ENCODE measurements at places on chromosomes 12 and 14.
A peak's percentile ranks its signal among the peaks of the same experiment; 100 is the strongest.

DNA sequence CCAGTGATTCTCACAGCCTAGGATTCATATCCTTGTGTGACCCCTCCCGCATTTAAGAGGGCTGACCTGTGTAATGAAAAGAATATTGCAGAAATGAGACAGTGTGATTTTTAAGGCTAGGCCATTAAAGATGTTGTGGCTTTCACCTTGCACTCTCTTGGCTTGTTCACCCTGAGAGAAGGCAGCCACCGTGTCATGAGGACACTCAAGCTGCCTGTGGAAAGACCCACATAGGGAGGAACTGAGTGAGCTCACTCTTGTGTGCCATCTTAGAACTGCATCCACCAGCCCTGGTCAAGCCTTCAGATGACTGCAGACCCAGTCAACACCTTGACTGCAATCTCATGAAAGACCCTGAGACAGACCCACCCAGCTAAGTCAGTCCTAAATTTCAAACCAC lies 46.3 kb upstream of the TMPO start:
- no peak for DNase-seq

DNA sequence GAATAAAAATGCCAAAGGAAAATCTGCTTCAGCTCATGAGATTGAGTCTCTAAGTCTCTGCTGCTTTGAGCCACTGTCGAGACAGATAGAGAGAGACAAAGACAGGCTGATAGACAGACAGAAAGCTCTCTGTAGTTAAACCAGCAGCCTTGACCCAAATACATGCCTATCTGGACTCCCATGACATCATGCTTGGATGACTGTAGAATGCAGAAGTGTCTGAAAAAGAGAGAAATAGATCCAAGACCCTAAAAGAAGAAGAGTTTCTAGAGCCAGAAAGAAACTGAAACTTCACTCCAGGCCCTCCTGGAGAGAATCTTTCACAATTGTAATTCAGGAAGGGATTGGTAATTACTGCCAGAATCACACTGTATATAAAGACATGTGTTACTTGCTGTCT lies 122.6 kb upstream of the PLXNC1 start:
- DNase-seq = no peak

DNA sequence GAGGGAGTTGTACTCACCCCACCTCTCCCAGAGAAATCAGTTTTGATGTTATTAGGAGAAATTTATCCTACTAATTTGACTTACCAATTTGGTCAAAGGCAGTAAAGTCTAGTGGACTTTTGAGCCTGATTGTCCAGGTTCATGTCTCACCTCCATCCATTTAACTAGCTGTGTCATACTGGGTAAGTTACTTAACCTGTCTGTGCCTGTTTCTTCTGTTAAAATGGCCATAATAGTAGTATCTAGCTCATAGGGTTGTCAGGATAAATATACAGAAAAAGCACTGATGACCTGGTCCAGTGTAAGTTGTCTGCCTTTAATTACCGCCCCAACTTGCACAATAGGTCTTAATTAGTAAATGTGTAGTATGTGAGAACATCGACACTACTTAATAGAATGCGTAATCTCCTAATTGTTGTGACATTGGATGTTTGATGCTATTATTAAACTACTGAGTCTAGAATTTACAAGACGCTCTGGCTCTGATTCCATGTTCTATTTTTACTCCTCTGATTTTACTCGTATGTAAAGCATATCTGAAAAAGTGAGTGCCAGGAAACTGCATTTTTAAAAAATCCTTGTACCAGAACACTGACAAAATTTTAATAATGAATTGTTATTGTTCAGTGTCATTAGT lies 1.5 kb downstream of the RAB21 start:
- DNase-seq = no peak

DNA sequence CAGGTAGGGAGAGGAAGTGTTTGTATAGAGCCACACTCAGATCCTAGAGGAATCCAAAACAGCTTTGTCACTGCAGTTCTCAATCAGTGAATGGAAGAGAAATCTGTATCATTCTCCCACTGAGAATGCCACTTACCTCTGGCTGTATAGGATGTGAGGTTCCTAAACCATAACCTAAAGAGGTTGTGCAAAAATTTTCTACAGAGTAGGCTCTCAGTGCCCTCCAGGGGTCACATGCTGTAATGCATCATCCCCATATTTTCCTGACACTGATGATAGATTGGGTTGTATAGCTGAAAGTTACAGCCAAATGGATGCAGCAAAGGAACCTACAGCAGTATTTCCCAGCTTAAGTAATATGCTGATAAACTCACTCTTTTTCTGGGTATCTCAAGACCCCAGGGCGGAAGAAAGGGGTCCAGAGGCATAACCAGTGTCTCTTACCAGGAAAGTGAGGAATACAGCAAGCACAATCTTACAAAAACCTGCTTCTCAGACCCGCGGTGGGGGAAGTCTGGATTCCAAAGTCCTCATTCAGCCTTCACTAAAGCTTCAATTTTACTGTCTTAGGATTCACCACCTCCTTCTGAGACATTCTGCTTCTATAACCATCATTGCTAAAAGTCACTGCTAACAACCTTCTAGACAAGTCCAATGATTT lies 3.8 kb downstream of the BCDIN3D start:
- DNase-seq = peak; percentile 51

DNA sequence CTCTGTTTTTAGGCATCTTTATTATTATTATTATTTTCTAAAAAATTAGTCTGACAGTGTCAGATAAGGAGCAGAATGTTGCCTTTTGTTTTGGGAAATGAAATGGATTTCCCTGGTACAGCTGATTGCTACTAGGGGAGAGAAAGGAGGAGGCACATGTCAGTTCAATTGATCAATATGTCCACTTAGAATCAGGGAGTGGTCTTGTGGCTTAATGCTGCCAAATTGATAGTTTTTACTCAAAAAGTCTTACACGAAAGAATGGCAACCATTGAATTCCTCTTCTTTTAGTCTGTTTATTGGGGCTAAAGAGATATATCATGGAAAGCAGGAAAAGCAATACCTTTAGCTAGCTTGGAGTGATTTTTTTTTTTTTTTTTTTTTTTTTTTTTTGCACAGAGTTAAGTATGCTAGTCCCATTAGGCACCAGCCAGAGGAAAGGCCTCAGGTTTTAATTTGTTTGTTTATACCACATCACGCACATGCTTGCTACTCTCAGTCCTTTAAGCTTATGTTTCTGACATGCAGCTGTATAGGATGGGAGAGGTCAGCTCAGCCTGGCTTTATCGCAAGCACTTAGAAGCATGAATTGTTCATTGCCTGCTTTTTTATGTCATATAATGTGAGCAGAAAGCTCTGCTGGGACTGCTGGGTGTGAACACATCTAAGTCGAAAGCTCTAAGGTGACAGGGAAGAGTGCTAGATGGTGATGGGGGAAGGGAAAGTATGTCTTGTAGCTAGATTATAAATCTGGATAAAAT lies 1.4 kb downstream of the AKAP6 start:
- peak; percentile 40 for DNase-seq

- DNase-seq = peak; percentile 7
Observed at GRCh38 chr12:10140001-10140400, 10.0 kb upstream of the CLEC7A start.

DNA sequence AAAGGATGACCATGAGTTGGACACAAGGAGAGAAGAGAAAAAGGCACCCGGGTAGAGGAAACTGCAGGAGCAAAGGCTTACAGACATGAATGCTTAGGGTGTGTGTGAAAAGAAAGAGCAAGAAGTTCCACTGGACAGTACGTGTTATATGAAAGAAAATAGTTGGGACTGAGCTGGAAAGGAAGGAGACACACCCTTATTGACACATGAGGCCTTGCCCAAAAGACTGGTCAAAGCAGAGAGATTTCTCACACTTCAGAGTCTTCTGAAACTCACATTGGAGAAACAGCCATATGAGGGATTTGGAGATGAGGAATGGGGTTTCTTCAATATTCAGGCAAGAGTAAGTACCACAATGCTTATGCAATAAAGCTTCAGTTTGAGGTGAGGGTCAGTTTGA lies 56.0 kb downstream of the TTC9 start:
- DNase-seq = no peak

DNA sequence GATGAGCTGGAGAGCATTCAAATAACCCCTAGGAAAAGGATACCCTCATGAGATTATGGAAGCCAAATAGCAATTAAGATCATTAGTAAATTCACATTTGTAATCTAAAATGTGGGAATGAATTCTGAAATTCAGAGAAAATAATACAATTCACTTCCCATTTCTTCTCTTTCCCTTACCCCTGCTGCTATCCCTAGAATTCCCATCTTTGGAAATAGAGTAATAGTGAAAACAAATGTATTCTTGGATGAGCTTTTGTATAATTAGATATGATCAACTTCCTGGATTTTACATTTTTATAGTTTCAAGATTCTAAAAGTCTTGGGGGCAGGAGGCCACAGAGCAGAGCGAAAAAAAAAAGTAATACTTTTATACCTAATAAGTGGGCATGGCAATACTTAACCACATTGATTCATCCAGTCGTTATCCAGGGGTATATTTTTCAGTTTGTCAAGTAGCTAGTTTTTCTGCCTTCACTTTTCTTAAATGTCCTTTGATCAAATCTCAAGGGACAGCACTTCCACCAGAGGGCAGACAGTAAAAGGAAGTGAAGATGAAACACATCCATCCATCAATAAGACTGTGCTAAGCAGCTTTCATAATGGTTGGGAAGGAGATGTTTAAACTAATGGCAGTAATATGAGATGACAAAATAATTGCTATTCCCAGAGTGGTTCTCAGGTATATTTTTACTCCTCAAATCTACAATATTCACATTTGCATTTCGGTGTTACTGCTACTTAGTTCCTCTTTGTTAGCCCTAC lies 401.3 kb downstream of the DIO2 start:
- no peak for DNase-seq

GRCh38 chr14:32074887-32075572 lies 2.1 kb upstream of the ARHGAP5 start:
- no peak for DNase-seq

DNA sequence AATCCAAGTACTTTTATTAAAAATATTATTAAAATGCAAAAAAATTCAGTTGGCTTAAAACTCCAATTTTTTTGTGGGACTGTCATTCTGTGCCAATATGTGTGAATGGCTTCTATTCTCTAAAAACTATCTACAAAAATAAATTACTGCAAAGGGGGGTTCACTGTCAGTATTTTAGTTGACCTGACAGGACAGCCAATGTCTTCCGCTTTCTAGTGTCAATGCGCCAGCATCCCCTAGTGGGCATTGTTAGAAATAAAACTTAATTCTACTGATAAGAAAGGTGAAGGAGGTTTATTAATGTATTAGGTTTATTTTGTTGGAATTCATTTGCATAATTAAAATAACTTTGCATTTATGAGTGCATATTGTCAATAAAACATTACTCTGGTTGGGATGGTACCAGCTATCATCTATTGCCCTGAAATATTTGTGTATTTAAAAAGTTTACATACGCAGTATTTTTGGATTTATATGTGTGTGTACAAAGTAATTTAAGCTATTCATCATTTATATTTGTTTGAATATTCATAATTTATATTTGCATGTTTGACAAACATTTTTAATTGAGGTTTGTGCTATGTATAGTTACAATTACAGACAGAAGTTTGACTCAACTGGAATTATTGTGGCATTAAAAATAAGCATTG lies 527.2 kb downstream of the FLRT2 start:
- DNase-seq = peak; percentile 63

- no peak for DNase-seq
Observed at GRCh38 chr12:52782502-52782901, 5.4 kb upstream of the KRT76 start.

- DNase-seq = no peak
Observed at GRCh38 chr14:34794217-34794616, 79.8 kb upstream of the CFL2 start.

GRCh38 chr12:56014205-56014604 lies 6.6 kb upstream of the IKZF4 start:
- no peak for DNase-seq

DNA sequence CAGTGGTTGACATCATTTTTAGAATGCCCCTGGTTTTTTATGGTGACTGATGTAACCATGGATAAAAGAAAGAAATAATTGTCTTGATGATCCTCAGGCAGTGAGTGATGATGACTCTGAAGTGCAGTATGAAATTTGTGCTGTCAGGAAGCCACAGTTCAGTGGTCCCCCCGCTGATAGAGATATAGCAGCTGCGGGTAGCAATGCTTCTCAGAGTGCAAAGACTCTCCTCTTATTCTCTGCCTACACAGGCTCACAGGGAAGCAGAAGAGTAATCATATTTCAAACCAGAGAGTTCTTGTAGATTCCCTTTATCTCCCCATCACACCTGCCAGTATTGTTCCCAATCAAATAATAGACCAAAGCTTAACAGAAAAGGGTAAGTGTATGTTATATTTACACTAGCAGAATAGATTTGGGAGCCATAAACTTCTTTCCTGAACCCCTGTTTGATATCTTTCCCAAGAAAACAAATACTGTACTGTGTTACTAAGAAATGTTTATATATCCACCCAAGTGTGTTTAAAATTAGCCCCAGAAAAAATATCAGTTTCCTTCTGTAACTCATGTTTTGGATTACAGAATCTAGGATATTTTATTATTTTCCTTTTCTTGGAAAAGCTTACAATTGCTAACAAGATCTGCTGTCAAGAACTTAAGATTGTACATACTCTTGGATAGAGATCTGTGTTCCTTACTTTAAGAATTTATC lies 1817.4 kb upstream of the FLRT2 start:
- no peak for DNase-seq

DNA sequence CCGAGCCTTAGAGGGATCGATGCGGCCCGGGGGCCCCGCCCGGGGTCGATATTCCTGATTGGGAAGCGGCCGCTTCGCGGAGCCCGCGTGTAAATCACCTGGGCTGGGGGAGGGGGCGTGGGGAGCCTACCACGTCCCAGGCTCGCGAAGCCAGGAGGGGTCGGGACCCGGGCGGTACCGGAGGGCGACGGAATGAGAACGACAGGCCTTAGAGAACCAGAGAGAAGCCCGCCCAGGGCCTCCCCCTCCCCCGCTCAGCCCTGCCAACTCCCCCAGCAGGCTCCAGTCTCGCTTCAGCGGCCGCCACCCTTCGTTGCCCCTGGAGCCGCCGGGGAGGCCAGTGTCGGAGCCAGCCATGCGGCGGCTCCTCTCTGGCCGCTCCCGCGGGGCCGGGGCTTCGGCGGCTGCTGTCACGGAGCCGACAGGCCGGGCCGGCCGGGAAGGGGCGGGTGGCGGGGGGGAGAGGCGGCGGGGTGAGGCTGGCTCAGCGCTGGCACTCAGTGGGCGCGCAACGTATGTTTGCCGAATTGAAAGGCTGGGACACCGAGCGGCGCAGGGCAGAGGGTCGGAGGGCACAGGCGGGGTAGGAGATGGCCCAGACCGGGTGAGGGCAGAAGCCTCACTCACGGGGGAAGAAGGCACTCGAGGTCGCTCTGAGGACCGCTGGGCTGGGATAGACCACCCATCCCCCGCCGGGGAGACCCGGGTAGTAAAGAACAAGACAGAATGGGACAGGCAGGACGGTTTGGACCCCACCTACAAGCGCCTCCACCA lies 1.4 kb upstream of the DNAJC22 start:
- peak; percentile 60 for DNase-seq

GRCh38 chr12:114406316-114406983 lies 506 bp upstream of the TBX5 start:
- DNase-seq = no peak

Measured in SJCRH30 (cell line).